ENCODE measurements at places on chromosomes 2 and 18.

DNA sequence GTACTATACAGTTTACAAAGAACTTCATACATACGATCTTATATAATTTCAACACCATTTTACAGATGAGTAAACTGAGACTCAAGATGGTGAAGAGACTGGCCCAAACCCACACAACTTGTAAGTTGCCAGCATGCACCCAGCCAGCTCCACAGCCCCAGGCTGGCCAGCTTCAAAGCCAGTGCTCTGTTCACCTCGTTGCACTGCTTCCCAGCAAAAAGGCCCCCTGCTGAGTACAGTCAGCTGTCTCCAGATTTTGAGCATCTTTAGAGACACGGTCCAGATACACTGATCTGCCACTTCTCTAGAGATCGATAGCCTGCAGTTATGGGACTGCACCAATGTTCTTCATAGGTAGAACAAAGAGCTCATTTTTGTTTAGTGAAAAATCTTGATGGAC, 257.2 kb upstream of the CHAC2 start:
- DNase-seq, result no peak

DNA sequence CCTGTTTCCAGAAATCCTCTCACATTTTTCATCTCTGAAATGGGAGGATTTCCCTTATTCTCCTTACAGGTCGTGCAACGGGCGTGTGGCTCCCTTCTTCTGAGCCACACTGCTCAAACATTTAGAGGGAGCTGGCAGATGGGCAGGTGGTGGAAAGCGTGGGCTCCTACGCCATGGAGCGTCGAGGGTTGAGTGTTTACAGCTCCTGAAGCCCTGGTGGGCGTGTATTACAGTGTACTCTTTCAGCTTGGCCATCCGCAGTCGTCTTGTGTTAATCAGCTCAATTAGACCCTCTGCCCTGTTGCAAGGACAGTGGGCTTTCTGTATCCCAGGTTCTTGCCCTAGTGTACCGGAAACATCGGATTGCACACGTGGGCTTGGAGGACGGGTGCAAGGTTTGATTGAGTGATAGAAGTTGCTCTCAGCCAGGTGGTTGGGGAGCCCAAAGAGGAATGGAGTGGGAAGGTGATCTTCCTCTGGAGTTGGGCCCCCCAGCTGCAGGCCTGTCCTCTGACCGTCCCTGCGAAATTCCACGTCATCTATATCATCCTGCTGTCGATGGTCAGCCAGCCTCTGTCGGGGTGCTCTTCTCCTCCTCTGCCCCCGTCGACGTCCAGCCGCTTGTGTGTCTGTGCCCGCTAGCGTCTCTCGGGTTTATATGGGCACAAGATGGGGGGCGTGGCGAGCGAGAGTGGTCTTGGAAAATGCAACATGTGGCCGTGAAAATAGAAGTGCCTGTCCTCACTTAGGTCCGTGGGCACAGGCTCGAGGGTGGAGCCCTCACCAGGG, 120.3 kb upstream of the DSEL start:
- no peak for DNase-seq

DNA sequence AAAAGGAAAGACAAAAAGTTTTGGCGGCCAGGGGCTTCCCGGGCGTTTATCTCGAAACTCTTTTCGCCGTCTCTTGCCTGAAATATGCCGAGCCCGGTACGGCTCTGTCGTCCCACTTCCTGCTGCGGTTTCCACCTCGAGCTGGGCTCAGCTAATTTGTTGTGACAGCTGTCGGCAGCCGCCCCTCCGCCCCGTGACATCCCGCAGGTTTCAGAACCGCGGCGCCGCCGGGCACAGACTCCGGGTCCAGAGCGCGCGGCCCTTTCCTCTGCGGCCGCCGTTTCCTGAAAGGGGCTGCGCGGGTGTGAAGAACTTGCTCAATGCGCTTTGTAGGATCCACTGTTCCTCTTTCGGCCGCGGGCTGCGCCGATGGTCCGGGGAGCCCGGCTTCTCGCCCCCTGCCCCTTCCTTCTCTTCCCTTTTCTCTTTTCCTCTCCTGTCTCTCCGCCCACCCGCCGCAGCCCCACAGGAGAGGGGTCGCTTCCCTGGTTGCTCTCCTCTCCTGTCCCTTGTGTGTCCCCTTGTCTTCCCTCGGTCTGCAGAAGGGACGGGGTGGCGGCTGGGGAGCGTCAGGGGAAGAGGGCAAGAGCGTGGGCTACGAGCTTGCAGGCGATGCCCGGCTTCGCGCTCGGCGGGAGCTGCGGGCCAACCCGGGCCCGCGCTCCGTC, 648 bp downstream of the ARID5A start:
- DNase-seq, result no peak

GRCh38 chr18:56775701-56776100, 124.5 kb downstream of the WDR7 start:
- DNase-seq, result no peak

- DNase-seq, result no peak
These were observed 42.0 kb upstream of the ASXL2 start for GRCh38 chr2:25920336-25920735.

DNA sequence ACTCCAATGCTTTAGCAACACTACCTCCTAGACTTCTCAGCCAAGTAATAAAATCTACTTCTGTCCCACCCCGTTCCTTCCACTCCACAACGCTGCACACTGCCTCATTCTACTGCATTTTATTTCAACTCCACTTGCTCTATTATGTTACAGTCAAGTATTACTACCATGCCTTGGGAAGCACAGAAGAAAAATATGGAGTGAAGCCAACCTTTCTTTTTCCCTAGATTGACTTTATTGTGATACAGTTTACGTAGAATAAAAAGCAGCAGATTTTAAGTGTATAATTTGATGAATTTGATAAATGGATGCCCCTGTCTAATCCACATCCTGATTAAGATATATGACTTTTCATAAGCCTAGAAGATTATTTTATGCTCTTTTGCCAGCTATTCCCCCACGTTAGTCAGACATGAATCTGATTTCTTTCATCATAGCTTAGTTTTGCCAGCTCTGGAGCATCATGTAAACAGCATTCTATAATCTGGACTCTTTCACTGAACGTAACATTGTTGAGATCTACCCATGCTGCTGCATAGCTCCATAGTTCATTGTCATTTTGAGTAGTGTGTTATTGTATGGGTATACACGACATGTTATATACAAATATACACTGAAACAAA, 676.8 kb upstream of the RAB6C start:
- DNase-seq, result no peak

DNA sequence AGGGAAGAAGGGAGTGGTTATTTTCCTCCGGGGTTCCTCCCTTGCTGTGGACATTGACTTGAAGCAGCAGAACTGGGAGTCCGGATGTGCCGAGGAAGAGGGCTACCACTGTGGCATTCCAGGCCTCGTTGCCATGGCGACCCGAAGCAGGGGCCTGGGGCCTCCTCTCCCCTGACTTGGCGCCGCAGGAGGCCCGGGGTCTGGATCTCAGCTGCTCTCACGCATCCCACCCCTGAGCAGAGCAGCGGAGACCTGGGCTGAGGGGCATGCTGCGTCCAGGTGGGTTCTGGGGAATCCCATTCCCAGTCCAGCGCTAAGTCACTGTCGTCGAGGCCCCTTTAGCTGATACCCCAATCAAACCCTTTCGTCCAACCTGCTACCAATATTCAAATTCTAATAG, 100.2 kb downstream of the BCL11A start:
- DNase-seq, result no peak

DNA sequence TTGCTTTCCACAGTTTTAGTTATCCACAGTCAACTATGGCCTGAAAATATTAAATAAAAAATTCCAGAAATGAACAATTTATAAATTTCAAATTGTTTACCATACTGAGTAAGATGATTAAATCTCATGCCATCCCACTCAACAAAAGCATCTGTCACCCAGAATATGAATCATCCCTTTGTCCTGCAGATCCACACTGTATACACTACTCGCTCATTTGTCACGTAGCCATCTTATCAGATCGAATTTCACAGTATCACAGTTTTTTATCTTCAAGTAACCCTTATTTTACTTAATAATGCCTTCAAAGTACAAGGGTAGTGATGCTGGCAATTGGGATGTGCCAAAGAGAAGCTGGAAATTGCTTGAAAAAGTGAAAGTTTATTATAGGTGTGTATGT, 291.8 kb upstream of the LRATD1 start:
- no peak for DNase-seq

- DNase-seq, result no peak
These were observed 250.9 kb downstream of the BCL11A start for GRCh38 chr2:60302377-60303126.

DNA sequence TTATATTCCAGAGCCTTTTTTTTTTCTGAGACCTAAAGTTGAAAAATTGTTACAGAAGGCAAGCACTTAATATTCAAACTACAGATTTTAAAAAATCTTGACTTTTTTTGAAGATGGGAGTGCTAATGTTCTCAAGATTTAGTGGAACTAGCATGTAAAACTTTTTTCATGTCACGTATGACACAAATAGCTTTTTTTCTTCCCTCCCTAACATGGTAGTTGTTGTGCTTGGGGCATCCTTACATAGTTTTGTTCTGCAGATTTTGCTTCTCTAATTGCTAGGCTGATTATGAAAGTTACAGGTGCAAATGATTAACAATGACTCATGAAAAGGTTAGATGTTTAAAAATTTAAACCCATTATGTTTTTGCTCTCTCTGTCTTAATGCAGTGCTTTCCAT, 3.0 kb downstream of the EML6 start:
- DNase-seq, result no peak

- DNase-seq, result no peak
These were observed 14.6 kb downstream of the PAIP2B start for GRCh38 chr2:71212336-71212735.

- no peak for DNase-seq
These were observed 21.8 kb downstream of the CAD start for GRCh38 chr2:27238976-27239375.

GRCh38 chr2:40129725-40130124, 322.2 kb downstream of the SLC8A1 start:
- no peak for DNase-seq

DNA sequence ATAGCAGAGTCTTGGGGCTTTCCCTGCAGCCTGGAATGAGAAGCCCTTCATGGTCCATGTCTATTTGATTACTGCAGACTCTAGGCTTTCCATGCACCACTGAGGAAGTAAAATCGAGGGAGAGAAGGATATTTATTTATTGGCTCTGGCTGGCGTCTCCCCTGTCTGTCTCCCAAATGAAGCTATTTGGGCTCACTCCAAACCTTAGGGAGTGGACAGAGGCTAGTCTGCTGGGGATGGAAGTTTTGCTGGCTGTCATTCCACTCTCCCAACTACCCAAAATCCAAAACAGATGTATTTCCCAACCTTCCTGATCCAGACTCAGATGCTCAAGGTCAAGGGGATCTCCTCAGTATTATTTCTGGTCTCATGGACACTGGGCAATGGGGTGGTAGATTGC, 33.7 kb downstream of the TMEM17 start:
- no peak for DNase-seq

- no peak for DNase-seq
These were observed 84.6 kb downstream of the PIGN start for GRCh38 chr18:62102221-62102620.

Data from liver (tissue), 10 donors.